ENCODE measurements at places on chromosomes 4 and X.

GRCh38 chr4:145316897-145317574 is 136.6 kb upstream of the OTUD4 start:
- no peak for DNase-seq

GRCh38 chr4:152032722-152033131 is 271.9 kb upstream of the GATB start:
- DNase-seq, result peak; percentile 57

GRCh38 chr4:13968723-13969122 is 341.2 kb upstream of the BOD1L1 start:
- DNase-seq, result peak; percentile 41

GRCh38 chr4:10096978-10097335 is 19.6 kb downstream of the WDR1 start:
- no peak for DNase-seq

DNA sequence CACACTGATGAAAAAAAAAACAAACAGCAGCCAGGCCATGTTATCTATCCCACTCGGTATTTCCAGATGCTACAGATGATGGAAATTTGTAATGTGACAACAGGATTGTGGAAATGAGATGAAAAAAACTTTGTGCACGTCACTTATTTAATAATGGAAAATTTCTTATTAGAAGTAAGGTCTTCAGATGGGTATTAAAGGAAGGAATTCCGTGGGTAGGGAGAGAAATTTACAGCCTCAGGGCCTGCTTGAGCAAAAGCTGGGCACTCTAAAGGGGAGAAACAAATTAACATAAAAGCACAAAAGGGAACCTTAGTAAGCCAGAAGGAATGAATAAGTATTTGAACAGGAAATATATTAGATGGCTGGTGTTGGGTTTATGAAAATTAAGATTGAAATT is 4.2 kb upstream of the PKD2 start:
- peak; percentile 75 for DNase-seq

DNA sequence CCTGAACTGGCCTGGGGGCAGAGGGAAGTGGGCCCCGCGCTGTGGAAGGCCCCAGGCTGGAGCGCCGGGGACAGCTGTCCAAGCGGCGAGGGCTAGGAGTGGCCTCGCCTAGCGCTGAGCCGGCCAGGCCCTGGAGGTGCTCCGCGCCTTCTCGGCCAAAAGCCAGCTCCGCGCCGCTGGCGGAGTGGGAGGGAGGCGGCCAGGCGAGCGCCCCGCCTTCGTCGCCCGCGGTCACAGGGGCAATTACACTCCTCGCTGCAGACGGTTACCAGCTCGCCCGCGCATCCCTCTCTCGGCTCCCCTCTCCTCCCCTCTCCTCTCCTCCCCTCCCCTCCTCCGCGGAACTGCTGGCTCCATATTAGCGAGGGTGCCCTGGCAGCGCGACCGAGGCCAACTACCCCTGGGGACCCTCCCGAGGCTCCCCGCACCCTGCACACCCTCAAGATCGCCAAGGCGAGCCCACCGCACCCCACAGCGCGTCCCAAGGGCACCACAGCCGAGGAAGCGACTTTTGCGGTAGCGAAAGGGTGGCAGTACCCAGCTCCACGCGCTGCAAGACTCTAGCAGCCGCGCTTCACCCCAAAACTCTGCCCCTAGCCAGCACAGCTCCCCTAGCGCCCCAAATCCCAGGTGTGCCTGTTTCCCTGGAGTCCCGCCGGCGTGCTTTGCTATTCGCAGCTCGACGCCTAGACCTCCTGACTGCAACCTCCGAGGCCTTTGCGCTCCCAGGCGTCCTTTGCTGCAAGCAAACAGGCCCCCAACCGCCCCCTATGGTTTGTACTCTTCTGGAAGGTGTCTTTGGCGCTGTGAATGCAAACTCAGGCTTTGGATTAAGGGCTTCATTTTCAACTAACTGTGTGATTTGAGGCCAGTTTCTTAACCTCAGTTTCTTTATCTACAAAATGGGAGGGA is 91.4 kb downstream of the BCOR start:
- DNase-seq, result peak; percentile 50

GRCh38 chrX:46572340-46572936 is 1.1 kb upstream of the CHST7 start:
- DNase-seq, result no peak

- no peak for DNase-seq
Observed at GRCh38 chrX:82658492-82658891, 849.6 kb upstream of the POU3F4 start.

DNA sequence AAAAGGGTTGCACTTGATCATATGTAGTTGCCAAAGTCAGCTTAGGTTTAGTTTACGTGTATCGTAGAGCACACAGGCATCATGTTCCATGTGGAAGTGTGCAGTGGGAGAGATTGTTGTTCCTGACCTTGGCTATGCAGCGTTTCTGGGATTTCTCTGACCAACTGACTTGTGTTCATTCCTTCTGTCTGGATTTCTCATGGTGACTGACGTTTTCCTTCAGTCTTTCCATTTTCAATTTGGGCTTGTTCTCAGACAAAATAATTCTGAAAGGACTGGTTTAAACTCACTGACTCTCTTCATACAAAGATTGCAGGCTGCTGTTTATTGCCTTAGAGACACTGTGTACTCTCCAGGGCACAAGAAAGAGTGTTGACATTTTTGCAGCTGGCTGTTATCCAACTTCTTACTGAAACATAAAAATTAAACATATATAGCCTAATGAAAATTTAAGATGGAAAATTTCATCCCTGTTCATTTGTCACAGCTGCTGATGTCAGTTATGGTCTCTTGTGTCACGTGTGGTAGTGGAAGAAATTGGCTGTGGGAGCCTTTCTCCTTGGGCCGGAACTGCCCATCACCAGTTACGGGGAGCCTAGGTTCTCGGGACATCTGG is 95.4 kb downstream of the TNIP2 start:
- no peak for DNase-seq

- no peak for DNase-seq
Observed at GRCh38 chr4:36244257-36245082, at the start of gene ARAP2. Gene ARAP2, minus strand, starts transcription at chr4:36244514. Its CDS starts 15,028 bp downstream, at chr4:36229486.

GRCh38 chrX:2708021-2708420 is 16.9 kb downstream of the CD99 start:
- DNase-seq, result peak; percentile 34

DNA sequence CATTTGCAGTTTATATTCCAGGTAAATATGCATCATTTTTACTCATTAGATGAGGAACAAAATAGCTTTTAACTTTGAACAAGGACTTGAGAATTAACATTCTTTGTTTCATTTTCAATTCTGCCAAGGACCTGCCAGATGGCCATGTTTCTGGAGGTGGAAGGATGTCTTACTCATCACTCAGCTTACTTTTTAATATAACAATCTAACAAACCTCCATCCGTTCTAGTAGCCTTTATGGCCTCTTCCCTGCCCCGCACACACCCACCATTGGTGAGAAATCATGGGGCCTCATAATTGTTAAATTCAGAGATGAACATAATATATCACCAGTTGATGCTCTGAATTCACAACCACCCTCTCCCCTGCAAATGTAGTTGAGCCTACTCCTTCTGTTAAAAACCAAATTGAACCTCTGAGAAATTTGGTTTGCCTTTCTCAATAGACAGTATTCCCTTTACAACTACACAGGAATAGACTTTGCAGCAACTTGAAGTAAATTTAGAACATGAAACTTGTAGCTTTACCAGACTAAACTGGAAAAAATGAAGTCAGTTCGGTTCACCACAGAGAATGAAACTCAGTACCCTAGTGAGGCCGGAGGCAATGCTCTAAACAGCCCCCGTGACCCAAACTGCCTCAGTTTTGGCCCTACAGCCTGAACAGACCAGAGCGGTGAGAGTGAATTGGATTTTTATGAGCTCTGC is 50.1 kb upstream of the ACSL4 start:
- peak; percentile 2 for DNase-seq

- no peak for DNase-seq
Observed at GRCh38 chrX:49210406-49210805, 10.4 kb upstream of the SYP start.

GRCh38 chr4:162366146-162366545 is 202.3 kb upstream of the FSTL5 start:
- no peak for DNase-seq

GRCh38 chr4:12966726-12967125 is 517.4 kb downstream of the RAB28 start:
- no peak for DNase-seq

DNA sequence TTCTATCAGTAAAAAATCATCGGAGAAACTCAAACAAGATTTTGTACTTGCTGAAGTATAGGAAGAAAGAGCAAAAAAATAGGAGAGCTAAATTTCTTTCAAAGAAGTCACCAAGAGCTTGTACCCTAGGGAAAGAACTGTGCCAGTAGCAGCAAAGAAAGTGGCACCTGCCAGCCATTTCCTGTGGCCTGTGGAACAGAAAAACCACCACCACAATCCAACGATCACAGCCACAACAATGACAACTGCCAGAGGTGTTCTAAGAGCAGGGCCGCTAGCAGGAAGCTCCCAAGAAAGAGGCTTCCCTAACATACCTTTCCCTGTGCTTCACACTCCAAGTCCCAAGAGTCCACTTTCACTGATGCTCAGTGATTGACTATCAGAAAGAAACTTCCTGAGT is 266.1 kb upstream of the GPC4 start:
- no peak for DNase-seq

DNA sequence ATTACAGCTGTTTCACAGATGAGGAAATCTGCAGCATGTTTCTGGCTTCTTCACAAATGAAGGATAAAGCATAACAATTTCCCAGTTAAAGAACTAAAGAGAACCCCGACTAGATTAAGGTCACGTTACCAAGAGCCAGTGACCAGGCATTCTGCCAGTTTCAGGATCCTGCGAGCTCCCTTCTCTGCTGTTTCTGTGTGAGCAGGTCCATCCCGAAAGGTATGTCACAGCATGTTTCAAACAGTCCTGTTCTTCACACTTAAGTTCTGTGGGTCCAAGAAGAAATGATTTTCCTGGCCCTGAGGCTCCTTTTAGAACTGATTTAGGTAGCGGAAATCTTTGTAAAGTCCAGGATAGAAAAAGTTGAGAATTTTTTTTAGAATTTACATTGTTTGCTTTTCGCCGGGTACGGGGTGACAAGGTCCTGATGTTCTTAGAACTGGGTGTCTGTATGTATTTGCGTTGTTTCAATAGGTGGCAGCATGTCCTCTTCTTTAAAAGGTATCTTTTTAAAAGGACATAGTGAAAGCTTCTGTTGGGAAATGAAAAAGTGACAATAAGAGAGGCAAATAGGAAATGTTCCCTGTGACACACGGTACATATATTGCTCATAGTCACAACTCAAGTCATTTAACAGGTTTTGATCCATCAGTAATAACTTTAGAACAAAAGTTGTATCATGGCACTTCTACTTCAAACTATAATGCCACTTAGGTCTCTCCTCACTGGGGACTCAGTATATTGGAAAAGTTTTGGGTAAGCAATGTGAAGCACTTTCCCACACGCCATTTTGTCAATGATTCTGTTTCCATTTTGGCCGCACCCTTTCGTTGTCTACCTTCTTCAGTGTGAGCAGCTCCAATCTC is 18.4 kb downstream of the IL21 start:
- peak; percentile 48 for DNase-seq

DNA sequence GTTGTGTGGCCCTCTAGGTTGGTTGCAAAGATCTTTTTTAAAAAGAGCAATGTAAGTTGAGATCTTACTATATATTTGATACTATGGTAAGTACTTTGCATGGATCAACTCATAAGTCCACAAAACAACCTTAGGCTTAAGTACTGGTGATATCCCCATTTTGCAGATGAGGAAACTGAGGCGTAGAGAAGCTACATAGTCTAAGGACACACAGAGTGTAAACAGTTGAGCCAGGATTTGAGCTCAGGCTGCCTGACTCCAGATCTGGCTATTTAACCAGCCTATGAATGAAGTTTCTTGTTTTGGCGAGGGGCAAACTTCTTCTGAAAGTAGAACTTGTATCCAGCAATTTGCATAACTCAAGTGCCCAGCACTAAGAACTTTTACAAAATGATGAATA is 38.6 kb upstream of the STX18 start:
- DNase-seq, result no peak

DNA sequence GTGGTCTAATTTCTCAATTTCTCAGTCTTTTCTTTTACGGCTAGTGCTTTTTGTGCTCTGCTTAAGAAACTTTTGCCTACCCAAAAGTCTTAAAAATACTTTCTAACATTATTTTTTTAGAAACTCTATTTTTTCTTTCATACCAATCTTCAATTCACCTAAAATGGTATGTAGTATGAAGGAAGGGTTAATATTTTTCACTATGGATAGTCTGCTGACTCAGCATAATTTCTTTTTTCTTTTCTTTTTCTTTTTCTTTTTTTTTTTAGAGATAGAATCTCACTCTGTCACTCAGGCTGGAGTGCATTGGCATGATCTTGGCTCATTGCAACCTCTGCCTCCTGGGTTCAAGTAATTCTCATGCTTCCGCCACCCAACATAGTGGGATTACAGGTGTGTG is 34.2 kb upstream of the GYPE start:
- no peak for DNase-seq

DNA sequence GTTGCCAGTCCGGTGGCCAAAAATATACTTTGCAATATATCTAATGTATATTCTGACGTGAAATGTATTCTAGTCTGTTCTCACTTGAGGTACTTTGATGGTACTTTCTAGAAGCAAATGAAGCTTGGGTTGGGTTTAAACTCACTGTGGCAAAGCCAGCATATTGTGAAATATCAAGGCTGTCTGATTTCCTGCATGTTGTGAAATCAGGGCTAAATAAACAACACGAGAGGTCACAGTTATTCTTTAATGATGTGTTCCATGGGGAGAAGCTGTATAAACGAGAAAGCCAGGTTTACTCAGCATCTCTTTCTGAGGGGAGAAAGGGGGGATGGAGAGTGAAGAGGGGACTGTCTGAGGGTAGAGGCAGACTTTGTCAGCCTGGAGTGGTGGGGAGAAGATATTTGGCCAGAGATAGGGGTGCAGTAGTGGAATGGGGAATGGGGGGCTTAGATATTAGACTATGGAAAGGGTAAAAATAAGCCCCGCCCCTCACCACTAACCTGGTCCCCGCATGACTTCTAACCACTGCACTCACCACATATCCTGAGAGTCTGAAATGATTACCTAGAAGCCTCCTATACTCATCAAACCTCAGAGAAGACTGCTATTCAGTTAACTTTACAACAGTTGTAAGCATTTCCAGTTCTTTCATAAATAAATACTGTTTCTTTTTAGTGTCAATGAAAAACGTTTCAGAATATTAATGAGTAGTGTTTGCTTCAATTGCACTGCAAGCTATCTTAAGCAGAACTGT is 5.9 kb upstream of the SCARB2 start:
- DNase-seq, result peak; percentile 47

DNA sequence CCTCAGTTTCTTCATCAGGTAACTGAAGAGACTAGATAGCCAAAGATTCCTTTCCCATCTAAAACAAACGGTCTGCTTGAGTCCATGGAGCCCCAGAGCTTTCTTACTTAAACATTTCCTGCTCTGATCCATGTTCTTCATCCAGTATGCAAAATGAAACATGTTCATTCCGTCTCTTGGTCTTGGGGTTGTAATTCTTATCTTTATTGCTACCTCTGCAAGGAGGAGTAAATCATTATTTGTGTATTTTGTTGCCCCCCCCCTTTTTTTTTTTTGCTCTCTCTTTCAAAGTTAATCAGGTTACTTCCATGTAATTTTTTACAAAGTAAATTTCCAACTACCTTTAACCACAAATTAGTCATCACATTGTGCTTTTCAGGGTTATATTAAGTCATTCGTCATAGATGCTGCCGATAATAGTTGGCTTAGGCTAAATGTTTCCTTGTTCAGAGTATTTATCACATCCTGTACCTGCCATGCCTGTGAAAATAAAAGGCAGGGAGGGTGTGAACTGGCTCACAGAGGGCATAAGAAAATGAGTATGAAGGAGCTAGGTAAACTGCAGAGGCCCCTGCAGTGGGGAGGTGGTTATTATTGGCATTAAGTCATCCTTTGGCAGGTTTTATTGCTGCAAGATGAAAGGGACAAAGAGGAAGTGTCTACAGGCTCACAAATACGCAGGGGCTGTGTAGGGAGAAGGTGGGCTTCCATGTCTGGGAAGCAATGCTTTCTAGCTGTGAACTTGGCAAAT is 76.7 kb upstream of the HS3ST1 start:
- DNase-seq, result no peak

Measured in EL (cell line).